T follicular helper cell (primary cell): ENCODE measurements at places on chromosomes 4 and X.

GRCh38 chr4:86856896-86857295 is 7.7 kb upstream of the SLC10A6 start:
- DNase-seq = no peak

DNA sequence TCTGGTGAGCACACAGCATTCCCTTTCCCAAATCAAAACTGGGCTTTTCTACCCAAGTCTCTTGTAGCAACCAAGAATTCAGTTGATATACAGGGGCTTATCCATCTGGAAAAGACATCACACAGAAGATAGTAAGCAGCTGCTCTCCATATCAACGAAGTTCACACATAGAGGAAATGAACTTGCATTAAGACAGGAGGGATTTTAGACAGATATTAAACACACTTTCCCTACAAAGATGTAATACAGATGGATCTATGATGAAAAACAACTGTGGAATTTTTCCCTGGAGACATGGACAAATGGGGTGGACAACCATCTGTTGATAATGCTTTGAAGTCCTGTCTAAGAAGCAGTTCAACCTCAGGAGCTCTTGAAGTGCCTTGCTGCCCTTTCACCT is 9.8 kb upstream of the PDE5A start:
- DNase-seq = no peak

GRCh38 chrX:152878976-152879755 is 18.7 kb upstream of the ZNF185 start:
- DNase-seq = no peak

- no peak for DNase-seq
These were observed 128.9 kb upstream of the TRPC5 start for GRCh38 chrX:112211459-112211858.

- DNase-seq = no peak
These were observed 15.6 kb downstream of the SRPX start for GRCh38 chrX:38205039-38205438.

DNA sequence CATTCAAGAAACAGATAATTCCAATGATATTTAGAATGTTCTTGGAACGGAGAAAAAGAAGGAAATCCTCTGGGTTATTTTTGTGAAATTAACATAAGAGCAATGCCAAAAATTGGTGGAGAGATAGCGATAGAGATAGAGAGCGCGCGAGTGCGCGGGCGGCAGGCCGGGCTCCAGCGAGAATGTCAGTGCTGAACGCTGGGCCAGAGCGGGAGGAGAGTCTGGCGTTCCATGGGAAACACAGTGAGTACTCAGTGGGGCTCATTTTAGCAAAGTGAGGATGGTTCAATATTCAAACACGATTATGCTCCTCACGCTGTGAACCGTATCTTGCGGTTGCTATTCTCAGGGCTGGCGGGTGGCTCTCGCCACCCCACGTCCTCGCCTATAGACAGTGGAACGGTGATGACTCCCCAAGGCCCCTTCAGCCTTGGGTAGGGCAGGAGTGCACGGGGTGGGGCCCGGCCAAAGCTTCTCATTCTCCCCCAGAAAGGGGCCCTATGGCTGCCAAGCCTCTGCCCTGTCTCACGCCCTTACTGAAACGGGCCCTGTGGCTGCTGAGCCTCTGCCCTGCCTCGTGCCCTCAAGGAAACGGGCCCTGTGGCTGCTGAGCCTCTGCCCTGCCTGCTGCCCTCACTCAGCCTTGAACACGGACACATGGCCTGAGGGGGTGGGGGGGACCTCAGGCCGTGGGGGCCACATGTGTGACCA is 16.9 kb downstream of the CPLX1 start:
- no peak for DNase-seq

DNA sequence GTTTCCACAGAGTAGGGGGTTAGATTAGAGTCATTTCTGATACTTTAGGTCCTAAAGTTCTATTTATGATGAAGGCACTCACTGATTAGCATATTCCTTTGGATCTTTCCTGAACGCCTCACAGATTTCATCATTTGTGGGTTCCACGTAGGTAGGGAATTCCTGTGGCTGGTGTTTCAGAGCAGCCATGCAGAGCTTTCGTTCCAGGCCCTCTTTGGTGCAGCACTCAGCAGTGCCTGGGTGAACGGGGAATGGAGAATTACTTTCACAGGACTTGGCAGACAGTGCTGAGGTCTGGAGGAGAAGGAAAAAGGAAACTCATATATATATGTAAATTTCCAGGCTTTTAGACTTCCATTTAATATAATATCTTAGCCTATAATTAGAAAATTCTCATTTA is 18.5 kb downstream of the GC start:
- no peak for DNase-seq

- no peak for DNase-seq
These were observed 94.2 kb downstream of the CXCL13 start for GRCh38 chr4:77699731-77700210.

DNA sequence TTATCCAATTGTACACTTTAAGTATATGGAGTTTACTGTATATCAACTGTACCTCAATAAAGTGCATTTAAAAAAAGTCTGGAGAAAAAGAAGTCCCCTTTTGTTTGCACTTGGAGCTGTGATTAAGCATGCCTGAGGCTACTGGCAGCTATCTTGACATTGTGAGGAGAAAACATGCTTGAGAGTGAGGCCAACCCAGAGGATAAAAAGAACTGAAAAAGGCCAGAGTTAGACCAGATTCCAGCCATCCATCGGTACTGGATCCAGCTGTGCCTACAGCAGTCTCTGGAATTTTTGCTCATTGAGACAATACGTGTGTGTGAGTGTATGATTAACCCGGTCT is 57.4 kb downstream of the LGI2 start:
- no peak for DNase-seq

DNA sequence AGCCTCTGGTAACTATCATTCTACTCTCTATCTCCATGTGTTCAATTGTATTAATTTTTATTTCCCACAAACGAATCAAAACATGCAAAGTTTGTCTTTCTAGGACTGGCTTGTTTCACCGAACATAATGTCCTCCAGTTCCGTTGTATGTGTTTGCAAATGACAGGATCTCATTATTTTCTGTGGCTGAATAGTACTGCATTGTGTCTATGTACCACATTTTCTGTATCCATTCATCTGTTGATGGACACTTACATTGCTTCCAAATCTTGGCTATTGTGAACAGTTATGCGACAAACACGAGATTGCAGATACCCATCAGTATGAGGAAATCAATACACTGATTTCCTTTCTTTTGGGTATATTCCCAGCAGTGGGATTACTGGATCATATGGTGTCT is 8.4 kb upstream of the LDOC1 start:
- DNase-seq = no peak

- no peak for DNase-seq
These were observed 6.7 kb downstream of the MSANTD1 start for GRCh38 chr4:3255611-3256186.

DNA sequence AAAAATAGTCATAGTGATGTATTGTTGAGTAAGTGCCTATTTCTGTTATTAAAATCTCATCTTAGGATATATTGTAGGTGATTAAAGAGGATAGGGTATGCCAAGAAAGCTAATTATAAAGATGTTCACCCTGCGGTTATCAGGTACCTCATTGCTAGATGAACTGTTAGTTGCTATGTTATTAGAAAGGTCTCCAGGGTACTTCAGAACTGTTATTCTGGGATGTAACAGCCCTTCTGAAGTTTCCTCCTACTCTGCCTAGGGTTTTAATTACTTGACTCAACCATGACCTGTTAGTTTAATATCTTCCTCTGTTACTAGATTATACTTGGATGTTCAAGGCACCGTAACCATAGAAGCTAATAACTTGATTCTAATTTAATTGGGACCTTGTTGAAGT is 15.4 kb downstream of the TMPRSS11E start:
- no peak for DNase-seq

- DNase-seq = no peak
These were observed 147.9 kb upstream of the CTSO start for GRCh38 chr4:156101571-156101970.

GRCh38 chr4:139802488-139802887 is 136.9 kb downstream of the MGST2 start:
- no peak for DNase-seq

DNA sequence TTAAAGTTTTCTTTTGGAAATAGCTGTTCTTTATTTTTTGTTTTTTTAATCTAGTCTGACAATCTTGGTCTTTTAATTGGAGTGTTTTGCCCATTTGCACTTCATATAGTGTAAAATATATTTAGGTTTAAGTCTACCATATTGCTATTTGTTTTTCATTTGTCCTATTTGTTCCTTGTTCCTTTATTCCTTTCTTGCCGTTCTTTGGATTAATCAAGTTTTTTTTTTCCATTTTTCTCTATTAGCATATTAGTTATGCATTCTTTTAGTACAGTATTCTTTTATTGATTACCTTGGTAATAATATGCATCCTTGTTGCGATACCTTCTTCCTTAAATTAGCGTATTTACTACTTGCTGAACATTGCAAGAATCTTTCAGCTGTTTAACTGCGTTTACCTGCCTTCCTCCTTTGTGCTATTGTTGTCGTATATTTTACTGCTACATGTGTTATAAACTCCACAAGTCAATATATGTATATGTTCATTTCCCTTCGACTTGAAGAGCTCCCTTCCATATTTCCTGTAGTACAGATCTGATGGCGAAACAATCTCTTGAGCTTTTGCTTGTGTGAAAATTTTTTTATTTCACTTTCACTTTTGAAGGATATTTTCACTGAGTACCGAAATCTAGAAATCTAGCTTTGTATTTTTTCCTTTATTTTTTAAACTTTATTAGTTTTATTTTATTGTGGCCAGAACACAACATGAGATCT is 23.9 kb upstream of the RNF212 start:
- DNase-seq = no peak

DNA sequence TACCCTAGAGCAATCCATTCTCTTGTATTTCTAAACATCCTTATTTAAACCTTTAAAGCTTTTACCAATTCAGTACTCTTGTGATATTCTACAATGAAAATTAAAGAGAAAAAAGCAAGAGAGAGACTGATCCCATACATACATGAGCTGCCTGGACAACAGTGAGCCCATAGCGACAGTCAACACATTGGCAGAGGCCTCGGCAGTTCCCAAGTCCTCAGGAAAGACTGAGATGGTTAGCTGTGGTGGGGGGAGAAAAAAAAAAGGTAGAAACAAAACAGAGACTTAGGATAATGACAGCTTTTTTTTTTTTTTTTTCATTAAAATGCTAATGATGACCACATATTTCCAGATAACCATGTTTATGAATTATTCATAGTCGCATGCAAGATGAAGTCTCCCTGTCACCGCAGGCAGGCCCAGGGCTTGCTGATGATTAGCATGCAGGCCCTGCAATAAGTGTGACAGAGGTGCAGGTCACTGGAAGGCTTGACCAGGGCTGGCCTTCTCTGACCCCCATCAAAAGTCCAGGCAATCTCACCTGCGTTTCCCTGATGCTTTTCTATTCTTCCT is 148.8 kb downstream of the APBB2 start:
- DNase-seq = no peak

- DNase-seq = no peak
These were observed 30.2 kb upstream of the SEPSECS start for GRCh38 chr4:25190407-25190806.

- DNase-seq = no peak
These were observed 102.9 kb downstream of the CEP135 start for GRCh38 chr4:56051710-56052075.

DNA sequence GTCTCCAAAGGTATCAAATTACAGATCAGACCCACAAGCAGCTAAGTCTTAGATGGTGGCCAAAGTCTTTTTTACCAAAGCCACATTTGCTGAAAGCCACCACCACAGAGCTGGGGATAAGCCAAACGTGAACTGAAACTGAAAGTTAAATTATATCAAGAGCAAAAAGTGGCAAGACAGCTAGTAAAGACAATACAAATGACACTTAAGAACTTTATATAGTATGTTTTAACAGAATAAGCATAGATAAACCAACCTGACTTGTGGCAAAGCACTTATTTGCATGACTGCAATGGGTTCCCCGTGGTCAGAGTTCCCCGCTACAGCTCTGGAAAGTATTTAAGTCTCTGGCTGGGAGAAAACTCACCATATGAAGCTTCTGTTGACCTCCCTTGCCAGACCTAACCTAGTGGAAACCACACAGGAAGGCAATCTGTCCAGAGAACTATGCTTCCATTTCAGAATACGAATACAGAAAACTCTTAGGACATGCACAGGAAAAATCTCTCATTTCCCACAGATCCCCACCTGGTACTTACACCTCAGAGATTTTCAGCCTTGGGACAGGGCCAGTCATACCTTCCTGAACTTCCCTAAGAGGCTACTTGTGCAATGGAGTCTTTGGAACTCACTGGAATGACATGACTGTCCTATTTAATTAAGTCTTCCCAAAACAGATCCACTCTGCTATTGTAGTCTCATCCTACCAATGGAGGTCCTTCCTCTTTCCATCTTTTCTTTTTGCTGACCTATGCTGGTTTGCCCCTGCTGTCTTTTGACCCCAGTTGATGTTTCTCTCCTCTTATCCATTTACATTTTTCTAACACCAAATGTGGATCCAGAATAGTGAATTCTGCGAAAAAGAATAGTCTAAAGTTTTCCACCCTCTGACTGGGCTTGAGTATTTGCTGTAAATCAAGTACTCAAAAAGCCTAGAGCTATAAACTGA is 225.1 kb downstream of the NR3C2 start:
- no peak for DNase-seq

- no peak for DNase-seq
These were observed 16.6 kb upstream of the GAB1 start for GRCh38 chr4:143320113-143320512.

DNA sequence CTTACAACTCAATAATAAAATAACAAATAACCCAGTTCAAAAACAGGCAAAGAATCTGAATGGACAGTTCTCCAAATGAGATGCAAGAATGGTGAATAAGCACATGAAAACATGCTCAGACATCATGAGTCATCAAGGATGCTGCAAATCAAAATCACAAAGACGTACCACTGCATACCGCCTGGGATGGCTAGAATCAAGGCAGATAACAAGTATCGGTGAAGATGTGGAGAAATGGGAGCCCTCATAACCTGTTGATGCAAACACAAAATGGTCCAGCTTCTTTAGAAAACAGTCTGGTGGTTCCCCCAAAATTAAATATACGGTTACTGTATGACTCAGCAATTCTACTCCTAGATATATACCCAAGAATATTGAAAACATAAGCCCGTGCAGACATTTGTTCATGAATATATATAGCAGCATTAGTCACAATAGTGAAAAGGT is 32.5 kb downstream of the AKAP4 start:
- no peak for DNase-seq

- no peak for DNase-seq
These were observed 153.1 kb upstream of the VCX start for GRCh38 chrX:7689791-7690412.

DNA sequence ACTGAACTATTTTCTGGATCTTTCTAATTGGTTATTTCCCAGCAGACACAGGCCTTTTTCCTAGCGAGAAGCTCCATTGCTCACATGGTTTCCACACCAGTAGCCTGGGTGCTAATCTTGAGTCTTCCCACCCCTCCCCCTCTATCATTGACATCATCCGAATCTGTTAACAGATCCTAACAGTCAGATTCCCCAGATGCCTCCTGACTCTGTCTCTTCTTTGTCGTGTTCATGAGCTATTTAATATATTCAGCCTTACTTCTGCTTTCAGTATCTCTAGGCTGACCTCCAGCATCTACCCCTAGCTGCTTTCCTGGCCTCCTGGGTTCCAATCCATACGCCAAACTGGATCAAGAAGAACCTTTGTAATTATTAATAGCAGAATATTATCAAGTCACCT is 85.0 kb downstream of the CLNK start:
- DNase-seq = no peak

GRCh38 chrX:18102006-18102405 is 118.7 kb downstream of the BEND2 start:
- DNase-seq = no peak
